G401 (cell line): ENCODE measurements at places on chromosomes 5 and 9.

DNA sequence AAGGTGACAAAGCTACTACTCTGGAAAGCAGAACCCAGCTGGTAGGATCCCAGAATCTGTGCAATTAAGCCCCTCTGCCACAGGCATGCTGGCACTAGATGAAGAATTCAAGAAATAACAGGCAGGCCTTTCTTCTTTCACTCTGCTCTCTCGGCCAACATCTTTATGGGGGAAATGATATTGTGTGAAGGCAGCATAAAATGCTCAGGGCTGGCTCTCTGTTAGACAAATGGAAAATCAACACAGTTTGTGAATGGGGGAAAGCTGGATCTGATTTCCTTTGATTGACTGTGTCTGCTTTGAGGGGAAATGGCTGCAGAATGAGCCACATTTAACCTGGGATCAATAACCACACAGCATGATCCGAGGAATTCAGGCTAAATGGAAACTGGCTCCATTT, 29.1 kb upstream of the AKNA start:
- DNase-seq: no peak

DNA sequence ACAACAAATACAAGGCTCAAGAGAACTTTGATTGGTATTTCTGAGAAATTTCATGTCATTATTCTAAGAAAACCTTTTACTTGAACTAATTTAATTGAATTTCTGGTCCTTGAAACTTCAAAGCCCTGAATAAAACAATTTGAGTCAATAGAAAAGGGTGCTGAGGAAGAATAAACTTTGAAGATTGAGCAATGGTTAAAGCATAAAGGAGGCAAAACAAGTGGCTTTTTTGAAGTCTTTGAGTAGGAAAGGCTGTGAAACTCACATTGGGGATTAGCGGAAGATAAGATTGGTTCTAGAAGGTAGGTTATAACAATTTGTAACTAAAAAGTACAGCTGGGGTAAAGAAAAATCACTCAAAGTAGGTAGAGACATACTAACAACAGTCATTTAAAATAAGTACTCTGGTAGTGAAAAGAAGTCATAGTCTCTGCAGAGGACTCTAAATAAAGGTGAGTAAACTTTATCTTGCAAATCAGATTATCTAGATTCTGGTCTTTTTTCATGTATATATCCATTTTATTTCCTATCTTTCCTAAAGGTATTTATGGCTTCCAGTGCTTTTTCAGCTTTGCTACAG, 6.4 kb upstream of the PLPP1 start:
- no peak for DNase-seq

DNA sequence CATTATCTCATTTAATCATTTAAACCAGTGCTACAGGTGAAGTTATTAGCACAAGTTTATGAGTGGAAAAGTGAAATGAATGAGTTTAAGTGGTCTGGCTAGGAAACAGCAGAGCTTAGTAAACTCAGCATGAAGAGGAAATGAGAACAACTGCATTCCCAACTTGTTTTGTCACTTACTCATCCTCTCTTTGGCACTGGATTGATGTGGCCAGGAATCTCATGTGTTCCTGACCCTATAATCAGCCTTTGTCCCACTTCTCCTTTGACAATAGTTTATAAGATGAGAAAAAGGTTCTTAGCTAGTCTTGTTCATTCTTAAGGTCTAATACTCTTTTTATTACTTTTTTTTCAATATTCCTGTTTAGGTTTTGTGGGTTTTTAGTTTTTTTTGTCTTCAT, 559.2 kb upstream of the TLE4 start:
- DNase-seq: peak; percentile 48

DNA sequence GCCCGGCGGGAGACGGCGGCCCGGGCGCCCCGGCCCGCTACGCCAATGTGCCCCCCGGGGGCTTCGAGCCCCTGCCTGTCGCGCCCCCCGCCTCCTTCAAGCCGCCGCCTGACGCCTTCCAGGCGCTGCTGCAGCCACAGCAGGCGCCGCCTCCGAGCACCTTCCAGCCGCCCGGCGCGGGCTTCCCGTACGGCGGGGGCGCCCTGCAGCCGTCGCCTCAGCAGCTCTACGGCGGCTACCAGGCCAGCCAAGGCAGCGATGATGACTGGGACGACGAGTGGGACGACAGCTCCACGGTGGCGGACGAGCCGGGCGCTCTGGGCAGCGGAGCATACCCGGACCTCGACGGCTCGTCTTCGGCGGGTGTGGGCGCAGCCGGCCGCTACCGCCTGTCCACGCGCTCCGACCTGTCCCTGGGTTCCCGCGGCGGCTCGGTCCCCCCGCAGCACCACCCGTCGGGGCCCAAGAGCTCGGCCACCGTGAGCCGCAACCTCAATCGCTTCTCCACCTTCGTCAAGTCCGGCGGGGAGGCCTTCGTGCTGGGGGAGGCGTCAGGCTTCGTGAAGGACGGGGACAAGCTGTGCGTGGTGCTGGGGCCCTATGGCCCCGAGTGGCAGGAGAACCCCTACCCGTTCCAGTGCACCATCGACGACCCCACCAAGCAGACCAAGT, 723 bp downstream of the SNX18 start:
- DNase-seq: no peak

DNA sequence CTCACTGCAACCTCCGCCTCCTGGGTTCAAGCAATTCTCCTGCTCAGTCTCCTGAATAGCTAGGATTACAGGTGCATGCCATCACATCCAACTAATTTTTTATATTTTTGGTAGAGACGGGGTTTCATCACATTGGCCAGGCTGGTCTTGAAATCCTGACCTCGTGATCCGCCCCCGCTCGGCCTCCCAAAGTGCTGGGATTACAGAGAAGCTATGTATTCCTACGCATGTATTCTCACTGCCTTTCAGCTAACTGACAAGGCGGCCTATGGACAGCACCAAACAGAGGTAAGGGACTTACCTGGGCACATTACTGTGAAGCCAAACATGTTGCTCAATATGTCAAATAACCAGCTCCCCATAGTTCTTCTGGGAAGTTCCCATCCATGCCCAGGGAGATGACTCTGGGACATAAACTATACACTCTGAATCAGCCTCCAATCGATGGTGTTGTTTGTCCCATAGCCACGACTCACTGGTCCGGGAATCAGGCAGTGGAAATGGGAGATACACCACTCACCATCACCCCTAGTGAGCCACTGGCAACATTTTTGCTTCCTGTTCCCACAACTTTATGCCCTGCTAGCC, 114.6 kb downstream of the SYK start:
- no peak for DNase-seq

DNA sequence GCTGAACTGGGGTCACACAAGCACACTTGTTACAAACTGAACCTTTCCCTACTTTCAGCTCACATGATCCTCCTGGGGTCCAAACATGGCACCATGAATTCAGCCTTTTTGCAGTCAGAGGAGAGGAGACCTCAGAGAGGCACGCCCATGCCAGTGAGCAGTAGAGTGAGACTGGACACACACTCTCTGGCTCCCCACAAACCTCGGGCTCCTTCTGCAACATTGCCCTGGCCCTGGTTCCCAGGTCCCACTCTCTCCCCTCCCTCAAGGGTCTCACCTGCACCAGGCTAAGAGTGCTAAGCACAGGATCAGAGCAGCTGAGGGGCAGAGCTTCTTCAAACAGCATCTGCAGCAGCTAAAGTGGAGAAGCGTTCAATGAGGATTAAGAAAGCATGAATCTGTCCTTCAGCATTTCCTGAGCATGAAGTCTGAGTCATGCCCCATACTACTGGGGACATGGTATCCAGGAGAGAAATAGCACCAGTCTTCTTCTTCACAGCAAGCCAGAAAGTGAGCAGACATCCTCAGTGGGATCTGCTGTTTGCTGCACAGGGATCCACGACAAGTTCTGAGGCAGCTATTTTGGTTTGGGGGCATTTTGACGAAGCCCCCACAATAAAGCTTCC, 27.2 kb downstream of the SLC35A4 start:
- no peak for DNase-seq

- no peak for DNase-seq
Measured at GRCh38 chr5:55634209-55634805, 77.8 kb downstream of the SLC38A9 start.

DNA sequence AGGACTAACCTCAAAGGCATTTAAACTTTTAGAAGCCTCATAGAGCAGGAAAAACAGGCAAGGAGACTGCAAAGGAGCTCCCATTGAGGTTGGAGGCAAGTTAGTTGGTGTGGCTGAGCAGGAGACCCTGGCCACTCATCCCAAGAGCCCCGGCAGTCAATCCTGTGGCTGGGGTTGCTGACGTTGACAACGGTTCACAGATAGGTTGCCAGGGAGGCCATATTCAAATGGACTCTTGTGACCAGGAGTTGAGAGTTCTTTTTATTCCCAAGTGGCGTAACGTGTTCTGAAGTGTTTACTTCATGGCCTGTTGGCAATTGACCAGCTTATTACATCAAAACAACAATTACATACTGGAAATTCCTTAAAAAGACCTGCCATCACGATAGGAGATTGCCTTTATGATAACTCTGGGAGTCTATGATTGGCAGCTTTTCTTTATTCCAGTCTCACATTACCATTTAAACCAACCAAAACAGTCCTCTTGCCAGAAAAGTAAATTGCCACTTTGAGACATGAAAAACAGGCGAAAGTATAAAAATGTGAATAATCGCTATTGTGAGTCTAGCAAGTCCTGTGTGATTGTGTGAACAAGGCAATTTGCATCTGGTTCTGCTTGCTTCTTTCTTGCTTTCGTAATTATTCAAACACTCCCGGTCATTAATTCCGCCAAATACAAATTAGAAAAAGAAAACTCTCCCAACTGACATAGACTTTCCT, 394.9 kb downstream of the MED10 start:
- no peak for DNase-seq

DNA sequence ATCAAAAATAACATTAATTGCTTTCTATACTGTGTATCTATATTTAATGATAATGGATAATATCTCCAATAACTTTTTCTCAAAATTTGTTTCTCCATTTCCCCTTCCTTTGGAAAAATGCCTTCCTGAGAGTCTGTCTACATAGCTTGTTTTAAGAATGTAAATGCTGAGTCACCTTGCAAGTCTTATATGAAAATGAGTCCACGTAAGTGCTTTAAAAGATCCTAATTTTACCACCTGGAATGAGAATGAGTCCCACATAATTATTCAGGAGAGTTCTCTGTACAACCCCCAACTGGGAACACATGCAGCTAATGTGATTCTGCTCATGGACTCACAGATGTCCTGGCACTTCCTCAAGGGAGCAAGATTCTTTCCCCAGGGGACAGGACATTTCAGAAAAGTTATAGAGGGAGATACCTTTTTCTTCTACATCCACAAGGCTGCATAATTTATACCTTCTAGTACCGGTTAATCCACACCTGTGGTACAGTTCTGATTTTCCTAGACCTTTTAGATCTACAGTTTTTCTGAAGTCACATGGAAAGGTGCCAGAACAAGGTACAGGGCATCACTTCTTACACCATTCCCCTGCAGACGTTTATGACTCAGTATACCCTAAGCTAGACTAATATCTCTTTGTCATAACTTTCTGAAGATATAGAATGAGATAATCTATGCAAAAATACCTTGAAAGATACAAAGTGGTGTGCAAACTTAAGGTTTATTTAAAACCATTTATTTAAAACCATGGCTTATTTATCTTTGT, 314.1 kb downstream of the CETN3 start:
- DNase-seq: no peak

DNA sequence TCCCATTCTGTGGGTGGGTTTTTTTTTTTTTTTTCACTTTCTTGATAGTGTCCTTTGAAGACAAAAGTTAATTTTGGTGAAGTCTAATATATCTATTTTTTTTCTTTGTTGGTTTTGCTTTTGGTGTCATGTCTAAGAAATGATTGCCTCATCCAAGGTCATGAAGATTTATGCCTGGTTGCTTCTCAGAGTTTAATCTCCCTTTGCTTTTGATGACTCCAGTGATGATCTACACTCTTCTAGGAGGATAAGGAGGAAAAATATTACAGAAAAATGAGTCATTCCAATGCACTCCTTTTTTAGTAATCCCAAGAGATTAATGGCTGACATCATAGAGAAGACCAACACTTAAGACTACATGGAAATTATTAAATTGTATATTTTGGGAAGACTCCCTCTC, 79.7 kb upstream of the ICE1 start:
- no peak for DNase-seq

- no peak for DNase-seq
Measured at GRCh38 chr5:118653183-118653582, 335.2 kb downstream of the DTWD2 start.
